ENCODE measurements at places on chromosomes 11 and 22.

GRCh38 chr11:65743681-65744025 is 23.1 kb upstream of the RNASEH2C start:
- DNase-seq: no peak

- DNase-seq: peak; percentile 81
These were observed 24.8 kb upstream of the ADORA2A start for GRCh38 chr22:24402460-24403192.

DNA sequence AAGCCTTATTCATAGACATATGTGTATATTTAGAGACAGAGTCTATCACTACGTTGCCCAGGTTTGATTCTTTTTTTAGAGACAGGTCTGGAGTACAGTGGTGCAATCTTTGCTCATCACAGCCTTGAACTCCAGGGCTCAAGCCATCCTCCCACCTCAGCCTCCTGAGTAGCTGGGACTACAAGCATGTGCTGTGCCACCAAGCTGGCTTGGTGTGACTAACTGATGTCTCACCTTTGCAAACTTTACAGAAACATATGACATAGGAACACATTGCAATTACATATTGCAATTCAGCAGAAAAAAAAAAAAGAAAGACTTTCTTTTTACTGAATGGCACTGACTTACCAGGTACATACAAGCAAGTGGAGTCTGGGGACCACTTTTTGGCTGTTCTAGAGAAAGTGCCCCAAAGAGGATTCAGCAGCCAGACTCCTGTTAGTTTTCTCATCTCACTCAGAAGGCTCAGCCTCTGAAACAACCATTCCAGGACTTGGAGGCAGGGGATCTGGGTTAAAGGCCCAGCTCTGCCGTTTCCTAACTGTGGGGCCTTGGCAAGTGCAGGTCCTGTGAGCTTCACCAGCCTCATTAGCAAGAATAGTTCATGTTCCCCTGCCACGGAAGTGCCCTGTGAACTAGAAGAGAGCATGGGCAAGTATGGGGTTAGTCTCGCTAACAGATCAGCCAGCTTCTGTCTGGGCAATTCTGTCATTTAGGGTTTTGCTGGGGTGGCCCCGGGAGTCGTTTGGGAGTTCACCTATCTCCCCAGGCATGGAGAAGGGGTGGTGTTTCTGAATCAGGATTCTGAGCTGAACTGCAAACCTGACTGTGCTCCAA is 11.3 kb upstream of the NFAM1 start:
- no peak for DNase-seq

GRCh38 chr22:29867260-29867659 is 15.7 kb upstream of the MTMR3 start:
- DNase-seq: no peak

Measured in RPMI8226 (cell line).